ENCODE measurements at places on chromosomes 6 and 20. TPM values are rescaled to one million over a fixed set of nuclear protein-coding genes. Genes with fewer than 3 reads are reported as not detected.

The TRIM31 gene
- 0.99 TPM for total RNA-seq

- H3K36me3 ChIP-seq: no peaks in the 10 kb centered on the region
- no peaks in the 10 kb centered on the region for H3K27me3 ChIP-seq
- H3K4me1 ChIP-seq: no peaks in the 10 kb centered on the region
- H3K4me3 ChIP-seq: no peak overlapping the region
- H3K27ac ChIP-seq: no peak overlapping the region
These were observed 252.3 kb upstream of the QKI start for GRCh38 chr6:163162007-163162873.

DNA sequence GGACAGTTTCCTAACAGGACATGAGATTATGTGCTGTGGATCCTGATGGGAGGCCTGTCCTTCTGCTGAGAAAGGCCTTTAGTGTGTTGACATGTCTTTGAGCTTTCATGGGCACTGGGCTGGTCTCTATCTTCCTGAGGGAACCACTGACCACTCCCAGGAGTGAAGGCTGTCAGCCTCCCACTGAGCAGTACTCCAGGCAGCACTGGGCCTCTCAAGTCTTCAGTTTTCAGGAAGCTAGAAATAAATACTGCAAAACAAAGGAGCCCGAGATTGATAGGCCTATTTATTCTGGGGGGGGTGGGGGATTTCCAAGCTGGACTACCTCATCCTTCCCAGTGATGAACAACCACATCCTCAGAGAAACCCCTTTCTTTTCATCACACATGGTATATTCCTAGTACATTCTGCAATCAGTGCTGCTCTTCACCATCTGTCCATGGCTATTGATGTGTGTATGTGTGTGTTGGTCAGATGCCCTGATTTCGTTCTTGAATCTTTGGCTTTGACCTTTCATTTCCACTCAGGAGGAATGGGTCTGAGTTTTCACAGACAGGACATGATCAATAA lies 180.9 kb upstream of the SPTLC3 start:
- DNase-seq: no peak
- no peak overlapping the region for H3K4me3 ChIP-seq
- H3K27ac ChIP-seq: no peak overlapping the region
- H3K27me3 ChIP-seq: no peaks in the 10 kb centered on the region

- no peaks in the 10 kb centered on the region for H3K4me1 ChIP-seq
- no peak overlapping the region for H3K4me3 ChIP-seq
- no peak for DNase-seq
- H3K27ac ChIP-seq: no peak overlapping the region
- H3K36me3 ChIP-seq: no peaks in the 10 kb centered on the region
These were observed 82.7 kb downstream of the PTPRK start for GRCh38 chr6:128437685-128438084.

DNA sequence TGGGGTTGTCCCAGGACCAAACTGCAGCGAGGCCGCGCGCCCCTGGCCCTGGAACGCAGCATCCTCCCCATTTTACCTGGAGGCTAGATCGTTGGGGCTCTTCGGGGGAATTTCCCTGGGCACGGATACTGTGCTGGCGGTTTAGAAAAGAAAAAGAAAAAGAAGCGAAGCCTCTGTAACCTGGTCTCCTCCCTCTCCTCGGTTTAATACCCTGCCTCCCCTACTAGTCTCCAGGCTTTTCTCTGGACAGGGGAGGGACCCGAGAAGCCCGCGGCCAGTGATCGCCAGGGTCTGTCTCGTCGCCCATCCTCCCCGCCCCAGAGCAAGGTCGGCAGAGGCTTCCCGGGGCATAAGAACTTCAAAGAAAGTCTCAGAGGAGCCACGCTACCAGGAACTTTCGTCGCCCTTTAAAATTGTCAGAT lies 6.1 kb upstream of the LAMP5 start:
- no peak overlapping the region for H3K27ac ChIP-seq
- H3K27me3 ChIP-seq: peaks cover 54% of the 10 kb centered on the region
- DNase-seq: no peak

Data from left lung (tissue), 14 donors.